ENCODE measurements at places on chromosomes 3 and 15.
A peak's percentile ranks its signal among the peaks of the same experiment; 100 is the strongest.

GRCh38 chr3:24764236-24764915, 269.7 kb upstream of the THRB start:
- DNase-seq, result no peak

- DNase-seq, result no peak
Measured at GRCh38 chr3:69252631-69253030, 130.2 kb upstream of the LMOD3 start.

DNA sequence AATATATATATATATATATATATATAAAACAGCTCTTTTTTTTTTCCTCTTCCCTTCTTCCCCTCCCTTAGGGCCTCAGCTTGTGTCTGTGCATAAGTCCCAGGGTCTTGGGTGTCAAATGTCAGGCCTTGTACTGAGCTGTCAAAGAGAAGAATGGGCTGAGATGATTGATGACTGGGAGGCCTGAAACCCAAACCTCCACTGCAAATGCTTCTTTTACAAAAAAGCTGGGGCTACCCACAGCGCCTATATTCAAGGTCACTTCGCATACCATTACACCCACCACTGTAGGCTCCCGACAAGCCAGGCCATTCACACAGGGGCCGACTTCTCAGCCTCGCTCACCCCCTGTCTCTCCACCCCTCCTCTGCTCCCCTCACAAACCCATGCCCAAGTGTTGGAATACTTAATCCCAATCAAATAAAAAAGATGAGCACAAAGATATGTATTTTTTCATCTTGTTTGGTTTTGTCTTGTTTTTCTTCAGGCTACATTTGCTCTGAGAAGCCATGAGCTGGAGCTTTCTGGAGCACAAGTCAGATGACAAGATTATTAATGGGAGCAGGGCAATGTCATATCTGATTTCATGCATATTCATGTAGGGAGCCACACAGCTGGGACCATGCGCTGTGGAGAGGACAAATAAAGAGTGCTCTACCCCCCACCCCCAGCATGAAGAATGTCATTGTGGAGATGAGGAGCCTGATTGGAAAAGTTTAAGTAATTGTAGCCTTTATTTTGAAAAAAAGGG, 614.4 kb upstream of the NR2F2 start:
- DNase-seq, result no peak

GRCh38 chr3:43349716-43350115, 63.4 kb downstream of the SNRK start:
- no peak for DNase-seq

- no peak for DNase-seq
Measured at GRCh38 chr15:27454281-27455075, 483.5 kb downstream of the GABRG3 start.

GRCh38 chr3:119080364-119080763, 45.7 kb upstream of the IGSF11 start:
- no peak for DNase-seq

- DNase-seq, result no peak
Measured at GRCh38 chr3:182349051-182349450, 444.3 kb upstream of the ATP11B start.

GRCh38 chr3:184564685-184565385, 3.2 kb downstream of the EPHB3 start:
- no peak for DNase-seq

DNA sequence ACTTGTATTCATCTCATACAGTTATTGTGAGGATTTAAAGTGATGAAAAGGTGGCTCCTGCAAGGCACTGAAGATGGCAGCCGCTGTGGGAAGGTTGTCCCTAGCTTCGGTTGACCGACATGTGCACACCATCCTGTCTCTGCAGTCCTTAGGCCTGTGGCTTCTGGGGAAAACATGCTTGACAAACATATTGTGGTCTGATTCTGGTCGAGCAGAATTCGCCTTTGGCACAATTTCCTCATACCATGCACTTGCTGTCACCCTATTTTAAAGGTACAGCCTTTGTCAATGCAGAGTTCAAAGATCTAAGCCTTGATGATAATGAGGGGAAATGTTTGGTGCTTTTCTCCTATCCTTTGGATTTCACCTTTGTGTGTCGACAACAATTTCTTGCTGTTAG, 50.9 kb downstream of the PRICKLE2 start:
- no peak for DNase-seq

GRCh38 chr15:78988361-78988911, 43.6 kb upstream of the CTSH start:
- DNase-seq, result no peak

- DNase-seq, result no peak
Measured at GRCh38 chr3:139523718-139524117, 15.8 kb downstream of the RBP1 start.

DNA sequence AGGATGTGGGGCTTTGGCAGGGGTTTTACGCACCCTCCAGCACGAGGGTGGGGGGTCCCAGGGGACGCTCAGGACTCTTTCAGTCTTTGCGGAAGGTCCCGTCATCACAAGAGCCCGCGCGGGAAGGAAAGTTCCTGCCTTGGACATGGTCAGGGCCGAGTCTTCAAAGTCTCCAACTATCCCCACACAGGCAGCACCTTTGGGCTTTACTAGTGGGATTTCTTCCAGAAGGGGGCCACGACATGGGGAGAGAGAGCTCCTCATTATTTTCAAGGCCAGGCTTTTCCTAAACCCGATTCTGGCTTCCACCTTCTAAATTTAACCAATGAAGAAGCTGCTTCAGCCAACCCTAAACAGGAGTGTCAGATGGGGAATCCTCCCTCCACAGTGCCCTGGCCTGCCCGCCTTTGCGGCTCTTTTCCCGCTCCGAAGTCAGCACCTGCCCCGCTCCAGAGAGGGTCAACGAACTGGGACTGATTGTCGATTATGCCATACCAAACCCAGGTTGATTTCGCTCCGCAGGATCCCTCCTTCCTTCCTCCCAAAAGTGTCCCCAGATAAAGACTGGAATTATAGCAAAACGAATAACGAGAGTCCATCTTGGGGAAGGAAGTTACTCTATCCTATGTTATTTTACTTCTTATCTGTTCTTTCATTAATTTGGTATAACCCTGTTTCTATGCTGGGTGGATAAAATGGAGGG, 11.0 kb downstream of the SHOX2 start:
- DNase-seq, result no peak

GRCh38 chr3:11535243-11535960, 108.3 kb downstream of the VGLL4 start:
- DNase-seq, result no peak

DNA sequence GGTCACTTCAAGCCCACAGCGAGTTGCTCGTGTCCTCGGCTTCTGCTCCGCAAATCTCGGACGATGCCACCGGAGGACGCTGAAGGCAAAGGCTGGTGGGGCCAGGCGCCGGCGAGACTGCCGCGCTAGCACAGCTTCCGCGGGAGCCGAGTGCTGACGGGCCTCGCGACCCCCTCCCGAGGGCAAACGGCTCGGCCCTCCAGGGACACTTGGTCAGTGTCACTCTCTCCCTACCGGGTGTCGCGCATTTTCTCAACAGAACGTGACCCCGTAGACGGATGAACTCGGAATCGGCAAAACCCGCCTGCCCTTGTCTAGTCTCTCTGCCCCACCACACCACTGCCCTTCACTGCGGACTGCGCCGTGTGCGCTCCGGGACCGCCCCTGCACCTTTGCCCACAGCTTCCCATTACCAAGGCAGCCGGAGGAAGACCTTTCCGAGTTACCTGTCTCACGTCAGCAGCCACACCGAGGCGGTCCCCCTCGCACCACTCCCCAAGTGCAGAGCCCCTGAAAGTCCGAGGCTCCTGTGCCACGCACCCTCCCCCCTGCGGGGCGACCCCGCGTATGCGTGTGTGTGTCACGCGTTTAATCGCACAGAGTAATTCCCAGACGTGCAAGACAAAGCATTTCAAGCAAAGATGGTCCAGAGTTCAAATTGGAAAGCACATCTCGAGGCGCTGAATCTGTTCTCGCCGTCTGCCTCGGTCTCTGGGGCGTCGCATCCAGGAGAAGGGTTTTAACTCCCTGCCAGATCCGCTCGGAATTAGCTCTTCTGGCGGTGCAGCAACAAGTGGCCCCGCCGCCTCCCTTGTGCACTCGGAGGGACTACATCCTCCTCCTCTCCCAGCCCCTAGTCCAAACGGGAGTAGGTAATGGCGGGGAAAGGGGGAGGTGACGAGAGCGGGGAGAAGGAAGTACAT, 245.0 kb upstream of the TOPAZ1 start:
- DNase-seq, result no peak

DNA sequence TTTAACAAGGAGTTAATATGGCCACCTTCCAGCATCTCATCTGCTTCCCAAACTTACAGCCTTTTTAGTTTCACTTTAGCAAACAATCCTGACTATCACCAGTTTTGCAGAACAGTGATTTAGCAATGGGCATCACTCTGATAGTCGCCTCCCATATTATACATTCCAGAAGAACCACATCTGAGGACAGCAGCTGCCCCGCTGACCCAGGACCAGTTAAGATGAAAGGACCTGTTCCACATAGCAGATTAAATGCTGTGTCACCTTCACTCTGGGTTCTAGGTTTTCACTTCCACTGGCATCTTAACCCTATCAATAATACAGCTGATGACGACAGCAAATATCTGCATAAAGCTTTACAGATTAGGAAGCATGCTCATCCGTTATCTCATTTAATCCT, 99.8 kb downstream of the TRIM69 start:
- no peak for DNase-seq

- DNase-seq, result peak; percentile 26
Measured at GRCh38 chr3:66582721-66583423, 82.0 kb upstream of the LRIG1 start.

DNA sequence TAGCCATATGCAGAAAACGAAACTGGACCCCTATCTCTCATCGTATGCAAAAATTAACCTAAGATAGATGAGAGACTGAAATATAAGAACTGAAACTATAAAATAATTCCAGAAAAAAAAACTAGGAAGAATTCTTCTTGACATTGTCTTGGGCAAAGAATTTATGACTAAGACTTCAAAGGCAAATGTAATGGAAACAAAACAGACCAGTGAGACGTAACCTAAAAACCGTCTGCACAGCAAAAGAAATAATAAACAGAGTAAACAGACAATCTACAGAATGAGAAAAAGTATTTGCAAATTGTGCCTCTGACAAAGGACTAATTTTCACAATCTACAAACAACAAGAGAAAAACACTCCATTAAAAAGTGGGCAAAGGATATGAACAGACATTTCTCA, 92.3 kb downstream of the FAM227B start:
- no peak for DNase-seq

DNA sequence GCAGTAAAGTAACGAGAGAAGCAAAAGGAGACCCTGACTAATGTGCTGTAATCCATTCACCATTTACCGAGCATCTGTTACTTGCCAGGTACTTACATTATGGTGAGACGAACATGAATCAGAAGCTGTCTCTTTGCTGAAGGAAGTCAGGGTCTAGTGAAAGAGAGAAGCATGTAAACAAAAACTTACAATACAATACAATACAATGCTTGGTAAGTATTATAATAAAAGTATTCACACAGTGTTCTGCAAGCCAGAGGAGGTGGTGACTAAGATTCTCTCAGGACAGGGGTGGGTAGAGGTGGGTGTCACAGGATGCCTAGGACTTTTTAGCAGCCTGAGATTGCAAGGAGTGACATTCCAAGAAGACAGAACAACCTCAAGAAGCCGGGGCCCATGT, 50.2 kb upstream of the MGA start:
- DNase-seq, result no peak

DNA sequence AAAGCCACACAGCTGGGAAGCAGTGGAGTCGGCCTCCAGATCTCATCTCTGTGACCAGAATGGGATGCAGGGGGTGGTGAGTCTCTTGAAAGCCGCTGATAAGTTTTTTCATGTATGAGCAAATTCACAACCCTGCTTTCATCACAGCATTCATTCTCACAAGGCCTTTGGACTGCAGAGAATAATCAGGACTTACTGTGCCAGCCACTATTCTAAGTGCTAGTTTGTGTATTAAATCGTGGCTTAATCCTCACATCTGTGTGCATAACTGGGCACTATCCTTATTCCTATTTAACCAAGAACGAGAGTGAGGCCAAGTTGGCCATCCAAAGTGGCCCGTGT, 64.2 kb upstream of the POLG start:
- DNase-seq, result no peak

DNA sequence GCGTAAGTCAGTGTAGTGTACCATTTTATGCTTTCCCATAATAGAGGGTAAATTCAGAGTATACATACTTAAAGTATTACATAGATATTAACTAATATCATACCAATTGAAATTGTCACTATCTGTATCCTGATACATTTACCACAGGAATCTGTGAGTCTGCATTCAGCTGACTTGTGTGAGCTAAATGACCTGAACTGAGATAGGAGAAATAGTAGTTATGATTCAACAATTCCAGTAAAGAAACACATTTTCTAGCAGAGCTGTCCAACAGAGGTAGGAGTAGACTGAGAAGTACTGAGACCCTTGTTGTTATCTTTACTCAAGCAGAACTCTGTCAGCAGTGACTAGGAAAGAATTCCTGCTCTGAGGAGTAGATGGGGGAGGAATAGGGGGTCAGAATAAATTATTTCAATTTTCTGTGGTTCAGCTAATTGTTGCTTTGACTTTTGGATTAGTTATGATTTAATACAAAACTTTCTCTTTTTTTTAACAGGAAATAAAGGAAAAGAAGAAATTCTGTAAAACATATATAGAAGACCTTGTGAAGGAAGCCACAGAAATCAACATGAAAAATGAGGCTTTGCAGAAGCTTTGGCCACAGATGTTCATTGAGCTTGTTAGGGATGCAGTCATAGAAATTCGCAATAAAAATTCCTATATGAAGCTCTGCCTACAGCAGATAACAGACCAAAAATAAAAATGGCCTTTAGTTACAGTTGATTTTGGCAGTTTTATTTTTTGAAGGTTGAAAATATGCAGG, 66.2 kb upstream of the THSD4 start:
- no peak for DNase-seq

DNA sequence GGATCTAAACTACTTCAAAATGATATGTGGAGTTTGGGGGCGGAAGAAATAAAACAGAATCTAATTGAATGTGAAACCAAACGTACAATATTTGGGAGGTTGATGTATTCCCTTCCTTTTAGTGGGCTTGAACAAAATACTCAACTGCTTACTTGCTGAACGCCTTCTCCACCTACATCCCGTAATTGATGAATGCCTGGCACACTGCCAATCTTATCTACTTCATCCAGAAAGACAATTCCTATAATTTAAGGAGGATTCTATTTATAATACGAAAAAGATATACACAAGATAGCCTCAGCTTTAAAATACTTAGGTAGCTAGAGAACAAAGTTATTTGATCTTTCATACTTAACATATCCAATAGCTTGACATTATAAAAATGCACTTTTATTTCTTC, 23.1 kb upstream of the PDCD7 start:
- DNase-seq, result no peak
